Fibroblast of skin of scalp (primary cell): ENCODE measurements at places on chromosomes 16 and 17.

DNA sequence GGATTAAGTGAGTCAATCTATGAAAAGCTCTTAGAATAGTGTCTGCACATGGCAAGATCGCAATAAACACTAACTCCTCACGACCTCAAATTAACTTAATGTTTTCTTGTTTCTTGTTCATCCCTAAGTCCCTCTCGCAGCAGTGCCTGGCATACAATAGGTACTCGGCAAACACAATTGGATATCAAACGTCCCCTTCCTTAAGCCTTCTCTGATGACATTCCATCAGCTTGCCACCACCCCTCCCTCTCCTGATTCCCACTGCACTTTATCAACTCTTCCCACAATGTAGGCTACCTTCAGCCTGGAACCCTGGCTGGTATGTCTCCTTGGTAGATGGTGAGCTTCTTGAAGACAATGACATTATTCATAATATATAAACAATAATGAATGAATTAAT, 33.3 kb downstream of the CCDC42 start:
- no peak for DNase-seq

DNA sequence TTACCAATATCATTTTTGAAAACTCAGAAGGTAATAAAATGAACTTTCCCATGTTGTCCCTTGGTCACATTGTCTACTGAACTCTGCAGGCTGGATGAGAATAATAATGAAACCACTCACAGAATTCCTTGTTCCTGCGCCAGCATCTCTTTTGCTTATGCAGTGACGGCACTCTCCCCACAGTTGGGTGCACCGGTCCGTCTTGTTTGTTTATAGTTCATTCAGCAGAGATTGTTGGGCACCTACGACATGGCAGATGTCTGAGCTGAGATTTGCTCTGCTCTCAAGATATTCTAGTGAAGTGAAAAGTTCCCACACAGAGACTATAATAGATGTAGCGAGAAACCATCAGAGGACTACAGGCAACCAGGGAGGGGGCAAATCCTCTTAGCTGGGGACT, 375.7 kb upstream of the CDH11 start:
- DNase-seq, result no peak

GRCh38 chr16:75105306-75106061, 11.1 kb downstream of the LDHD start:
- DNase-seq, result no peak

DNA sequence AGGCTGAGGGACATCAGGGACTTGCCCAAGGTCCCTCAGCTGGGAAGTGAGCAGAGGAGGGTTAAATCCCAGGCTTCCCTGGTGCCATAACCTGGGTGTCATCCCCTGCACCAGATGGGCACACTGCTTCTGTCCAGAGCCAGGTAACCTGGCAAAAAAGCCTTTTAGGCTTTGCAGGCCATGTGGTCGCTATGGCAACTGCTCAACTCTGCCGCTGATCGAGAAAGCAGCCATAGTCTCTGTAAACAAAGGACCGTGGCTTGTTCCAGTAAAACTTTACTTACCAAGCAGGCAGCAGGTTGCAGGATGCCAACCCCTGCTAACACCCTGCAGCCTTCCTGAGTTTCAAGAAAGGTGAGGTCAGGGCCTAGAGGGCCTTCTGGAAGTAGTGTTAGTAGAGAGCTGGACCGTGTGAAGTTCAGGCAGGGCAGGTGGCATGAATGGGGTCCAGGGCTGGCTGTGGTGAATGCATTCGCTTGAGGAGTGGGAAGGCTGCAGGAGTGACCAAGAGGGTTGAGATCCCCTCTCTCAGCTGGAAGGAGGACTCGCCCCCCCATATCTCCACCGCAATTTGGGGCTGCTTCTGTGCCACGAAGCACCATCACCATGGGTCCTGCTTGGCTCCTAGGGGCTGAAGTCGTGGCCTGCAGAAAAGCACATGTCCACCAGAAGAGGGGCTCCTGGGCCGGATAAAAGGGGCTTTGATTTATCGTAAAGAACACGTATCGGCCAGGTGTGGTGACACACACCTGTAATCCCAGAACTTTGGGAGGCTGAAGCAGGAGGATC, 91.3 kb downstream of the SOCS1 start:
- DNase-seq, result no peak

DNA sequence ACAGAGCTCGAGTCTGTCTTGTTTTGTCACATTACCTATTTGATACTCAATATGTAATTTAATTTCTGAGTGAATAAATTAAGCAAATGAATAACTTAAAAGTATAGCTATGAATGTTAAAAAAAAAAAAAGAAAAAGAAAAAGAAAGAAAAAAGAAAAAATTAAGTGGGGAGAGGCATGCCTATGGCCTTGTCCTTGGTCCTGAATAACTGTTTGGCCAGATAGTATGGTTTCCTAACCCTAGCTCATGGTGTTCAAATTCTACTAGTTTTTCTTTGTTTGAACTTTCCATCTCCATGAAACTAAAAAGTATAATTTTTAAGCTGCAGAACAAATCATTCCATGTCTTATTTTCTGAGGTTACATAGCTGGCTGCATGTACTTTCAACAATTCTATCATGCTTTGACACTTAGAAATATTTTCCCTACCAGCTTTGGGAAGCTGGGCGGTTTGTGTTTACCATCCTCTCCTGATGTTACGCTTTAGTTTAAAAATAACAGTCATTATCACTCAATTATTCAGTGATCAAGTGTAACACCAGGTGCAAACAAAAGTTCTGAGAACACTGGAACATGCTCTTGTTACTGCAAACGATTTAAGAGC, 31.8 kb downstream of the TOX3 start:
- no peak for DNase-seq

GRCh38 chr16:49269201-49269600, 12.4 kb downstream of the CBLN1 start:
- DNase-seq, result no peak
